Cardiac septum (tissue), 1 donor: ENCODE measurements at places on chromosomes 12 and 14. TPM values are rescaled to one million over a fixed set of nuclear protein-coding genes. Genes with fewer than 3 reads are reported as not detected.

The EPYC gene
- total RNA-seq: not detected

DNA sequence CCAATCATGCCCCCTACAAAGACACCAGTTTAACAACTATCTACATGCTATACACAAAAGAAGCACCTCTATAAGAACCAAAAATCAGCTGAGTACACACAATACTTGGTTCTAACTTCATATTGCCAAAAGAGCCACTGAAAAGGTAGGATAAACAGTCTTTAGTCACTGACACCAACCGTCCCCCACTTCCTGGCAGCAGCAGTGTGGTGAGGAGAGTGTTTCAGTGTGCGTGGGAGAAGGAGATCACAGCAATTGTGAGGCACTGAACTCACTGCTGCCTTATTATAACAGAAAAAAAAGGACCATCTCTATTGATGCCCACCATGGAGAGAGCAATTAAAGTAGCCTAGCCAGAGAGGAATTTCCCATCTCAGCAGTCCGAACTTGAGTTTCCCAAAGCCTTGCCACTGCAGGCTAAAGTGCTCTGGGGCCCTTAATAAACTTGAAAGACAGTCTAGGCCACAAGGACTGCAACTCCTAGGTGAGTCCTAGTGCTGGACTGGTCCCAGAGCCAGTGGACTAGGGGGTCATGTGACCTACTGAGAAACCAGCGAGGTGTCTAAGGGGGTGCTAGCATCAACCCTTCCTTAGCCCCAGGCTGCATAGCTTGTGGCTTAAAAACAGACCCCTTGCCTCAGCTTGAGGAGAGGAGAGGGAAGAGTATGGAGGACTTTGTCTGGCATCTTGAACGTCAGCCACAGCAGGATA, 37.1 kb upstream of the LMNTD1 start:
- DNase-seq: no peak

- DNase-seq: peak; percentile 82
Observed at GRCh38 chr12:49187184-49187583, 1.7 kb downstream of the TUBA1A start.

DNA sequence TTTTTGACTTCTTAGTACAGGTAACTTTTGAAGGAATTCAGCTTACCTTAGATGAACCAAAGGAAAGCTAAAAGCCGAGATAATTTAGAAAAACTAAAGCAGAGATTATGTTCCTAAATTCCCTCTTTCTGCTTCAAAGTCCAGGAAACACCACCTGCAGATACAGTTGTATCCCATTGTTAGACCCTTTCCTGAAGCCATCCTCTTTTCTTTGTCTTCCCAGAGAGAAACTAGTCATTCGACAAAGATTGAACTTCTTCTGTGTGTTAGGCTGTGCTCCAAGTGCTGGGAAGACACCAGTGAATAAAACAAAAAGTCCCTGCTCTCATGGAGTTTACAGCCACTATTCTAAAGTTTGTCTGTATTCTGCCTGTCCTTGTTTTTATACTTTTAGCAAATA, 29.3 kb downstream of the PPM1A start:
- DNase-seq: no peak

DNA sequence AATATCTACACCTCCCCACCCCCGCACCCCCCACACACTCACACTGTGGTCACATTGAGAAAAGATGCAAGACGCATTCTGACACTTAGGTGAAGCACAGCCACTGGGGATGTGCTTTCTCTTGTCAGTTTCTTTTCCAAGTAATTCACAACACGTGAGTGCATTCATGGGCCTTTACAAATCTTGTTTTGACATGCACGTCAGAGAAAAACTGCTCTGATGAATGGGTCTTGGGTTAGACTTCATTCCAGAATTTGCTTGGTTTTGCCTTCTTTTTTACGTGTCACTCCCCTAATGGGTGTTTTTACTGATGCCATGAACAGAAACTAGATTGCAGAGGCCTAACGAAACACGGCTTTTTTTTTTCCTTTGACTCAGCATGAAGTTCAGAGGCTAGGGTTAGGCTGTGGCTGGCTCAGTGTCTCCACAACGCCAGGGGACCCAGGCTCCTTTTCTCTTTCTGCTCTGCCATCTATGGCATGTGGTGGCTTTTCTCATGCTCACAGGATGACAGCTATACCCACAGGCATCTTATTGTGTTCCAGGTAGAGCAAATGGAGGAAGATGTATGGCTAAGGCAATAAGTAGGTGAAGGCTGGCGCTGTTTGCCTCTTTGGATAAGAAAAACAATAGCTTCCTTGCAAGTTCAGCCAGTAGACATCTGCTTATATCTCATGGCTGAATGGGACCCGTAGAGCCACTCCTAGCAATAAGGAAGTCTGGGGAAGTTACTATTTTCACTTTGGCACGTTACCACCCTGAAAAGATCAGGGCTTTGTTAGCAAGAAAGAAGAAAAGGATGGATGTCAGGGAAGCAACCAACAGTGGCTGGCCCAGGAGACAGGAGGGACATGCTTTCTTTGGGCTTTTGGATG, 253.3 kb downstream of the SLC15A4 start:
- no peak for DNase-seq

- no peak for DNase-seq
Observed at GRCh38 chr14:78197051-78197450, 26.9 kb downstream of the NRXN3 start.

DNA sequence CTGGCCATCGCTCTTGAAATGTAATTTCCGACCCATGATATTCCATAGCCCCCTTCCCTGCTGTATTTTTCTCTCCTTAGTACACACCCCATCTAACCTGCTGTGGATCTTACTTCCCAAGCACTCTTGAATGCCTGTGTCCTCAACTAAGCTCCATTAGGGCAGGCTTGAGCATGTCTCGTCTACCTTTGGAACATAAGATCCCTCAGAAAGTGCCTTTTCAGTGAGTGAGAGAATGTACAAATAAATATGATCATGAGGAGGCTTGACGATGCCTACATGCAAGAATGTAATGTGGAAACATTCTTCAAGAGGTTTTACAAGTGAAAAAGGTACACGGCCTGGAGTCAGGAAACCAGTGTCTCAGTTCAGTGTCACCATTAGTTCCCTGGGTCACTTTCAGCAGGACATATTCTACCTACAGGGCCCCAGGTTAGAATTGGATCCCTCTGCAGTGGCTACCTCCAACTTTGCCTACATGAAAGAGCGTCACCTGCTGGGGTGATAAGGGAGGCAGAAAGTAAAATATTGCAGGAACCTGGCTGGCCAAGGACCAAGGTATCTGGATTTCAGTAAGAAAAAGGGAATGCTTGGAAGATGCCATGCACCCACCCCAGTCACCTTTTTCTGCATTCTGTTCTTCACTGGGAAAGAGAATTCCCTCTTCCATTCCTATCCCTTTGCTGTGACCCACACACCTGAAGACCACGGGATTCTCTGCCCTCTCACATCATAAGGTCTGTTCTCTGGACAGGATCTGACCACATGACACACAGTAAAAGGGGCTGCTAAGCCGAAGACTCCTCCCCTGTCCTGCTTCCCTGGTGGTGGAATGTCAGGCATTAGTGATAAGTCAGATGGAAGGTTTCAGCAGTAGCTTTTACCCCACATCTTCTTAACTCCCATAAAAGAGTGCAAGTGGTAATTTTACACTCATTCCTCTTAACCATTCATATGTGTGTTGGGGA, 24.6 kb upstream of the SERPINA1 start:
- no peak for DNase-seq

DNA sequence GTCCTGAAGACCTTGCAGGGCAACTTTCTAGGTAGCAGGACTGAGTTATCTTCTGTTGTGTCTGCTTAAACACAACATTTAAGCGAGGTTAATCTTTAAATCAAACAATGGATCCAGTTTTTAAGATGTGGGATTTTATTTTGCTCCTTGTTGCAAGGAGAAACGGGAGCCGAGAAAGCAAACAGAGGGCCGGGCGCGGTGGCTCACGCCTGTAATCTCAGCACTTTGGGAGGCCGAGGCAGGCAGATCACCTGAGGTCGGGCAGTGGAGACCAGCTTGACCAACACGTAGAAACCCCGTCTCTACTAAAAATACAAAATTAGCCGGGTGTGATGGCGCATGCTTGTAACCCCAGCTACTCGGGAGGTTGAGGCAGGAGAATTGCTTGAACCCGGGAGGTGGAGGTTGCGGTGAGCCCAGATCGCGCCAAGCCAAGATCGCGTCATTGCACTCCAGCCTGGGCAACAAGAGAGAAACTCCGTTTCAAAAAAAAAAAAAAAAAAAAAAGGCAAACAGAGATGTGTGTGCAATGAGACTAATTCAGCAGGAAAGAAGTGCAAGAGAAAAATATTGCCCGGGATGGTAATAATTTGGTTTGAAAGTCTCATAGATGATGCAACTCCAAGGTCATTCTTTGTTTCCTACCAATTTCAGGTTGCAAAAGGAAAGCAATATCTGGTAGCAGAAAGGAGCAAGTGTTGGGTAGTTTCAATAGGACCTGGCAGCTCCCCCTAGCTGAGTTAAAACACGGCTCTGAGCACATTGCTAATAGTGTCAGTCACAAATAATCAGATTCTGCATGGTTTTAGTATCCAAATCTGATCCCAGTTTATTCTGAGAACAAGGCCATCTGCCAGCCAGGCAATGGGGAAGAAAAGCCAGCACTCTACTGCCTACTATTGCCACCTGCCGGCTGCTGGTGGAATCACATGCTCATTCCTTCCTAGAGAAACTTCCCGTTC, 141.4 kb downstream of the PPM1H start:
- DNase-seq: peak; percentile 92

The TMPRSS12 gene
- total RNA-seq: not detected

- no peak for DNase-seq
Observed at GRCh38 chr14:104595911-104596450, 8.6 kb downstream of the TMEM179 start.

DNA sequence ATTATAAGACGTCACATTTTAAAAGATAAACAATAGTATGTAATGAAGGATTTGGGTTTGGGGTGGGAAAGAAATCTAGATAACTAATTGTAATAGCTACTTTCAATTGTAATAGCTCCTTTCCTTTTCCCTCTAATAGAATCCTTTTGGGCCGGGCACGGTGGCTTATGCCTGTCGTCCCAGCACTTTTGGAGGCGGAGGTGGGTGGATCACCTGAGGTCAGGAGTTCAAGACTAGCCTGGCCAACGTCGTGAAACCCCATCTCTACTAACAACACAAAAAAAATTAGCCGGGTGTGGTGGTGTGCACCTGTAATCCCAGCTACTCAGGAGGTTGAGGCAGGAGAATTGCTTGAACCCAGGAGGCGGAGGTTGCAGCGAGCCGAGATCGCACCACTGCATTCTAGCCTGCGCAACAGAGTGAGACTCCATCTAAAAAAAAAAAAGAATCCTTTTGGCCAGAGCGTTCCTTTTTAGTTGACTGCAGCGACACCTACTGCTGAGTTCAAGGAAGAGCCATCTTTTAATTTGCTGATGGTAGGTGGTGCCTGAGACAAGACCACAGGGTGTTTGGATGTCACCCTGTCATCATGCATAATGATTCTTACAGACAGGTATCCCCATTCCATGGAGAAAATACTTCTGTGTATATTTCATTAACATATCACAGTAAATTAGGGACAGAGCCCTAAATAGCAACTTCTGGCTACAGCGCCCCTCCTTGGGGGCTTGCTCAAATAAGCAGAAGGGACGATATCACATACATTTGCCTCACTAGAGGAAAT, 79.5 kb downstream of the ARMH4 start:
- no peak for DNase-seq

The SLC17A8 gene
- total RNA-seq: not detected

DNA sequence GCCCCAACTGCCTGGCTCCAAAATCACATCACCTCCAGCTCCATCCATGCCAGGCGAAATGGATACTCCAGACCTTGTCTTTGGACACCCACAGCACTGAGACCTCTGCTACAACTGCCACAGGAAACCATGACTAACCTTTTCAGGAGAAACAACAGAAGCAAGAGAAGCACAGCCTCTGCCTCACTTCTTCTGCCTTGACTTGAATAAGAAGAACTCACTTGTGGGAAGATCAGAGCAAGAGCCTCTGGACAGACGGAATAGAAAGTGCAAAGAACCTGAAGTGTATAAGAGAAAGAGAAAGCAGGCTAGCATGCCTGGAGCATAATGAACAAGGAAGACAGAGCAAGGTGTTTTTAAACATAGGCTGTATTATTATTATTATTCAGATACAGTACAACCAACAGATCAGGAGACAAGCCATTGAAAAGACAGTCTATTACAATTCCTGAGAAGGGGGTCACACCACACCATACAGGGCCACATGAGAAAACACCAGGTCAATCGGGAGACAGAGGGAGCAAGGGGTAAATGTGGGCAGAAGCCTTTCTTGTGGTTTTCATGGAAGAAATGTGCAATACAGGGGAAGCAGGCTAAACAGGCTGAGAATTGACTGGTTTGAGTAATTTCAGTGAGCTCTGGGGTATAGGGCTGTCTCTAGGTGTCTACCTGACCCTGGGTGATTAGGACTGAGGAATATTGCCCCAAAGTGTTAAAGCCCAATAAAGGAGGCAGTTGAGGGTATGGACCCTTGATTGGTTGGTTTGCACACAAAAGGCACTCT, 7.4 kb upstream of the OR10P1 start:
- DNase-seq: no peak

GRCh38 chr14:94612174-94612573, at the start of gene SERPINA3:
SERPINA3 (plus strand) TSS chr14:94612391; CDS start chr14:94614442, 2,051 bp downstream.
- DNase-seq: no peak

DNA sequence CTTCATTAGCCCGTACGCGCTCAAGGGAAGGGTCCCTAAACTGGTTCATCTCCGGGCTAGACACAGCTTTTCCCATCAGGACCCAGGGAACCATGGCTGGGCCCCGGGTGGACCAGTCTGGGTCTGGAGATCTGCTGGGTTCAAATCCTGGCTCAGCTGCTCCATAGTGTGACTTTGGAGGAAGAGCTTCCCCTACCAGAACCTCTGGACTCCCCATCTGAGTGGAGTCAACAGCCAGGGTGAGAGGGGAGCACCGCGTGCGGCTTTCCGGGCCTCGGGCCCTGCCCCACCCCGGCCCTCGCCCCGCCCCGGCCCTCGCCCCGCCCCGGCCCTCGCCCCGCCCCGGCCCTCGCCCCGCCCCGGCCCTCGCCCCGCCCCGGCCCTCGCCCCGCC, 41.2 kb downstream of the BEGAIN start:
- DNase-seq: no peak

DNA sequence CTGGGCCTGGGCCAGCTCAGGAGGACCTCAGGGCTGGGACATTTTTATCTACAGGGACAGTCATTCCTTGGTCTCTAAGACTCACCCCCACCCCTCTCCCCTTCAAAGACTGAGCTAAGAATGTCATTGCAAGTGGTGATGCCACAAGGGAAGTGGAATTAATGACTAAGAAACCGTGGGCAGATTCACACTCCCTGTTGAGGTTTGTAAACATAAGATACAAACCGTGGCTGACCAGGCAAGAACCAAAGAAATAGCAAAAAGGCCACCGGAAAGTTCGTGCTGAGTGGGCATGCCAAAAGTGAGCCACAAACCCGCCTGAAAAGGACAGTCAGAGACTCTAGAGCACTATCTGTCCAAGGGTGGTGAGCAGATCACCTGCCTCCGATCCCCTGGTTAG, 25.7 kb downstream of the NUAK1 start:
- DNase-seq: no peak

- no peak for DNase-seq
Observed at GRCh38 chr14:96054661-96055060, 15.5 kb downstream of the C14orf132 start.
